ENCODE measurements at places on chromosomes 5 and 9. TPM values are rescaled to one million over a fixed set of nuclear protein-coding genes. Genes with fewer than 3 reads are reported as not detected.

Gene ESM1
- total RNA-seq: 0.15 TPM

Gene SLC6A19
- total RNA-seq: not detected

Gene PHF24
- total RNA-seq: not detected

Gene ZER1
- total RNA-seq: 70.0 TPM

Gene ZMAT2
- 60.1 TPM for total RNA-seq

Gene ANKRD33B
- total RNA-seq: 32.1 TPM

Gene TUSC1
- 0.88 TPM for total RNA-seq

Gene MZB1
- 0.50 TPM for total RNA-seq

Gene RORB
- total RNA-seq: not detected

Gene PCDHA1
- total RNA-seq: not detected

Gene COL27A1
- 0.83 TPM for total RNA-seq

Gene FAM153A
- total RNA-seq: not detected

Gene OMD
- not detected for total RNA-seq

Gene CARD9
- total RNA-seq: 14.0 TPM

Gene PCDHB3
- total RNA-seq: 0.17 TPM

Gene PCDHGA3
- not detected for total RNA-seq

Gene ACER2
- total RNA-seq: 4.3 TPM

Gene MEIKIN
- not detected for total RNA-seq

Gene DND1
- 1.2 TPM for total RNA-seq

Gene CDH9
- total RNA-seq: not detected

Gene ITGA2
- 35.8 TPM for total RNA-seq

All from PC-9 (cell line).